ENCODE measurements at places on chromosomes 16 and 17. TPM values are rescaled to one million over a fixed set of nuclear protein-coding genes. Genes with fewer than 3 reads are reported as not detected.

The KDM6B gene
- 18.6 TPM for polyA plus RNA-seq

The PRAC2 gene
- polyA plus RNA-seq, result not detected

The OTOP2 gene
- not detected for polyA plus RNA-seq

The KRT39 gene
- not detected for polyA plus RNA-seq

The C17orf67 gene
- polyA plus RNA-seq, result 0.43 TPM

The COX6A2 gene
- polyA plus RNA-seq, result 4,696 TPM

The CAPNS2 gene
- 0.20 TPM for polyA plus RNA-seq

The ARL5C gene
- not detected for polyA plus RNA-seq

The SRL gene
- 255 TPM for polyA plus RNA-seq

The SALL1 gene
- 0.45 TPM for polyA plus RNA-seq

The AOC2 gene
- 0.52 TPM for polyA plus RNA-seq

The UTS2R gene
- 1.0 TPM for polyA plus RNA-seq

The CACNG1 gene
- polyA plus RNA-seq, result not detected

The CLDN9 gene
- 0.41 TPM for polyA plus RNA-seq

The ENGASE gene
- polyA plus RNA-seq, result 25.4 TPM

The HAP1 gene
- 0.05 TPM for polyA plus RNA-seq

The CD2BP2 gene
- 31.8 TPM for polyA plus RNA-seq

The OR1F1 gene
- not detected for polyA plus RNA-seq

The PPM1D gene
- polyA plus RNA-seq, result 3.3 TPM

The ANKRD40CL gene
- polyA plus RNA-seq, result not detected

The SKAP1 gene
- 0.54 TPM for polyA plus RNA-seq

All from right cardiac atrium (tissue), 5 donors.